Stimulated activated CD4-positive, alpha-beta T cell treated with anti-CD3 and anti-CD28 coated beads, TNF-alpha, amount 100 ng/mL, for 1 hour (primary cell): ENCODE measurements at places on chromosomes 1 and 21.

DNA sequence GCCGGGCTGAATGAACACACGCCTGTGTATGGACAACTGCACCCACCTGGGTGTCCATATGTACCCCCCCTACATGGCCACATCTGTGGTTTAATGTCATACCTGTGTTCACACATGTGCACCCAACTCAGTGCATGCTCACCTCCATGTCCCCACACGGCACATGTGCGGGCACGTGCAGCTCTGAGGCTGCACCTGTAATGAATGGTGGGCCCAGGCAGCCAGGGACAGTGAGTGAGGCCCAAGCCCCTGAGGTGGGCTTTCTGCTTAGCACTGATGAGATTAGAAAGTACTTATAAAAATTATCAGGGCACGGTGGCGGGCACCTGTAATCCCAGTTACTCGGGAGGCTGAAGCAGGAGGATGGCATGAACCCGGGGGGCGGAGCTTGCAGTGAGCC lies 42.5 kb upstream of the CSF3R start:
- DNase-seq = no peak

DNA sequence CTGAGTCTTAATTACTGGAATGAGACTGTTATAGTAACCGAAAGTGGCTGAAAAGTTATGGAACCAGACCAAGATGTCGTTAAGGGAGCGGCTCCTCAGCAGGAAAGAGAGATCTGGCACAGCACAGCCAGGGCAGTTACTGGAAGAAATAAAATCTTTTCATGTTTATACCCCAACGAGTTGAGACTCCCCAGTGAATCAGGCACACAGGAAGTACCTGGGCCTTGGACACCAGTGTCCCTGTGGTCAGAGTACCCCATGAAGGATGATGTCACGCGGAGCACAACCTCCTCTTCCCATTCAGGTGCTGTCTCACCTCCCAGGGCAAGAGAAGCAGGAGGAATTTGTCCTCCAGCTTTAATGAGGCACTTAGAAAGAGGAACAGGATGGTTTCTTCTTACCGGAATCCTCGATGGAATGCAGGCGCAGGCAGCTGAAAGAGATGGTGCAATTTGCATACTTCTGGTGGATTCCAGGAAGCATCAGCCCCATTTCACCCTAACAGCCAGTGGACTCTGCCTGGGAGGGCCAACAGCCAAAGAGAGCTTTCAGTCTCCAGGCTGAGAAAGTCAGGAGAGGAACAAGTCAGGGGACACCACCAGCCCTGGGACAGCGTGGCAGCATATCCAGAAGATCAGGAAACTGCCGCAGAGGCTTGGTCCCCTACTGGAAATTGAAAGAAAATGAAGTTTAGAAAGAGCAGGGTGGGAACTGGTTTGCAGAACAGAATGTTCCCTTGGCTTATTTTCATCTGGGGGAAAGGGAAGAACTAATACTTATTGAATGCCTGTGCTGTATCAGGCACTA lies 35.9 kb upstream of the CTTNBP2NL start:
- DNase-seq = no peak

GRCh38 chr1:210597555-210598134 lies 268.9 kb downstream of the HHAT start:
- DNase-seq = no peak

GRCh38 chr21:41977034-41977950 lies 23.5 kb upstream of the C2CD2 start:
- DNase-seq = no peak

- no peak for DNase-seq
Observed at GRCh38 chr1:77313491-77313890, 31.7 kb downstream of the AK5 start.

GRCh38 chr1:5662086-5662743 lies 330.0 kb downstream of the NPHP4 start:
- DNase-seq = no peak

DNA sequence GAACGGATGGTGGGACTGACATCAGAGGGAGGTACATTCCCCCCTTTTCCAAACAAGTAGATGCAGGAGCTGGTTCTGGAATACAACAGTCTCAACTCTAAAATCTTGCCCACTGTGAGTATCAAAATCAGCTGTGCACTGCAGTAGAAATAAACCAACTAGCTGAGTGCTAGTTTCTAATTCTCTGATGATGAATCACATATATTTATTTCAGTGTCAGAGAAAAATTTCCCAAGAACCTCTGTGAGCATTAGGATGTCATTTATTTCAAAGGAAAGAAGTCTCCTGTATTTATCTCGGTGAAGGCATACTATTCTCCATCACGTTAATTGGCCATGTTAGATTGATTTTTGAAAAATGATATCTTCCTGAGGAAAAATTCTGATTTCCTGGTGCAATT lies 67.1 kb downstream of the LHX9 start:
- no peak for DNase-seq

- no peak for DNase-seq
Observed at GRCh38 chr1:202197653-202198365, 4.2 kb downstream of the LGR6 start.

- no peak for DNase-seq
Observed at GRCh38 chr1:205531191-205532025, 26.9 kb downstream of the CDK18 start.

GRCh38 chr1:59390307-59390706 lies 93.4 kb downstream of the FGGY start:
- no peak for DNase-seq

GRCh38 chr1:20720631-20721091 lies 2.9 kb upstream of the KIF17 start:
- DNase-seq = no peak

DNA sequence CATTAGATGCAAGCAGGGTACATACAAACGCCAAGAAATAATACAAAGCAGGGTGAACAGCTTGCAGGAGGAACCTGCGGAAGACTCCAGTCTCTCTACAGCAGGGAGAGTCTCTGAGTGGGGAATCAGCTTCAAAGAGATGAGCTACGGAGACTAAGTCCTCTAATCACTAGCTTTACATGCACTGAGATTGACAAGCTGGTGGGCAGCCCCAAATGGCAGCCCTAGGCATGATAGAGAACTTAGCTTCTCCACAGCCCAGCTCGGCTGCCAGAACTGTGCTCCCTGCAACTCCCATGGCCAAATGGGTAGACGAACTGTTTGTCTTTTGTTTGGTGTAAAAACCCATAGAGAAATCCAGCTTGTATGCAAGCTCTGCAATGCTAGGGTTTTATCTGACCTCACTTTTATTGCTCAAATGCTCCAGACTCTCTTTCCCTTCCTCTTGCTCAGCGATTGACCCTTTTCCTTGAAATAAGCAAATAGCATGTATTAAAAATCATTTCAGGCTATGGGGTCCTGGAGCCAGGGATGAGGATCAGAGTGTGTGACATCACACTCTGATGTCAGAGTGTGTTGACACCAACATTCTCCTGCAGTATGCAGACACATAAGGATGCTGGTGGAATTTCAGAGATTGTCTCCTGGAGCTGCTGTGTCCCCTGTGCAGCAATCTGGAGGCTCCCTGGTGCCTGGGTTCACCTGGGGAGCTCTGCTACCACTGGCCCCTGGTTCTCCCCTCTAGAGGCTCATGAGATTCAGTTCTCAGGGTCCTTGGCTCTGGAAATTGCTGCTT lies 238.5 kb downstream of the TTLL7 start:
- DNase-seq = no peak

GRCh38 chr1:199247891-199248290 lies 609.1 kb downstream of the PTPRC start:
- no peak for DNase-seq

DNA sequence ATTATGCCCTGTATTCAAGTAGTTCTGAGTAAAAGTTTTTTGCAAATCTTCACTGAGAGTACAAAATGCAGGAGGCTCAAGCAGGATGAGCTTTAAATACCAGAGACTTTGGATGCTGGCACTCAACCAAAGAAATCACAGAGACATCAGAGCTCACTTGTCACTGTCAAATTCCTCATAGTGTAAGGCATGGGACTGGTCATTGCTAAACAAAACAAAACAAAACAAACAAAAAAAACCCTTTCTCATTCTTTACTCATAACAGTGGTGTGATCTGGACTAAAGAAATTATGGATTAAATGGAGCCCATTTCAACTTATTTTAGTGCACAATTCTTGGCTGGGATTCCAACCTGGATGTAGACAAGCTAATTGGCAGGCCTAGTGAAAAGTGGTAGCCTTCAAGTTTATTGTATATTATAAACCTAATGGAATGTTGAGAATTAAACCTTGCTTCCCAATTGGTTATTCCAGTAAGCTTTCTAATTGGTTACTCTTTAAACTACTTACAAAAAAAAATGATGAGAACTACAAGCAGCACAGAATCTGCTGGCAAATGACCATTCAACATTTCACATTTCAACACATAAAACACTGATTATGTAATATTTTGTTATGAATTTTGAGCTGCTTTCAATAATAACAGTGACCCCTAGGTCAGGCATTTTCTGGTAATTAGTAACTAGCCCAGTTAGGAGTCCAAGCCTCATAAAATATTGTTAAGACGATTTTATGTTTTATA lies 30.6 kb upstream of the NEK7 start:
- no peak for DNase-seq

DNA sequence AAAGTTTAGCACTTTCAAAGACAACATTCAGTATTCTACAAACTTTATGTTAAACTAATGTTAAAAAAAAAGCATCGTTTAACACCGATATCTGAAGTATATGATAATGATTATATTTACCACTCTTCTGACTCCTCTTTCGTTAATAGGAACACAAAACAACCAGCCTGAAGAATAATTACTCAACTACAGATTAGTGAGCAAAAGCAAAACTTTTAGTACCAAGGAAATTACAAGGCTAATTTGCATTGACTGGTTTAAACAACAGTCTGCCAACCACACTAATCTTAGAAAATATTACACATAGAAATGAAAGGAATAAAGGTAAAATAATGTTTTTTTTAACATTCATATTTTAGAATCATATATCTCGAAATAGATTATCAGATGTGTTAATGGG lies 500.7 kb downstream of the LMO4 start:
- DNase-seq = no peak

GRCh38 chr1:168032029-168032428 lies 95.2 kb upstream of the MPC2 start:
- DNase-seq = no peak

DNA sequence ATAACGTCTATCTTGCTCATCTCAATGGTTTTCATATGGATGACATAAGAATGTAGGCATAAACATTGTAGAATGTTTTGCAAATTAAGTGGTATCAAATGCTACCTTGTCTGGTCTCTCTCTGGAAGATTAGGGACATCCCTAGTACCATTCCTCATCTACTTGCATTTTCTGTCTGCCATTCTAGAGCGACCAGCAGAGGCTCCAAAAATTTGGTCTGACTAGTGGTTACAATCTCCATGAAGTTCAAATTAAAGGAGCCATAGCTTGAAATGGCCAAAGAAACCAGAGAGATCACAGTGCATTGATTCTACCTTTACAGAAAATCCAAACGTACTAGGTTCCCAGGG lies 1.1 kb downstream of the CD84 start:
- no peak for DNase-seq

DNA sequence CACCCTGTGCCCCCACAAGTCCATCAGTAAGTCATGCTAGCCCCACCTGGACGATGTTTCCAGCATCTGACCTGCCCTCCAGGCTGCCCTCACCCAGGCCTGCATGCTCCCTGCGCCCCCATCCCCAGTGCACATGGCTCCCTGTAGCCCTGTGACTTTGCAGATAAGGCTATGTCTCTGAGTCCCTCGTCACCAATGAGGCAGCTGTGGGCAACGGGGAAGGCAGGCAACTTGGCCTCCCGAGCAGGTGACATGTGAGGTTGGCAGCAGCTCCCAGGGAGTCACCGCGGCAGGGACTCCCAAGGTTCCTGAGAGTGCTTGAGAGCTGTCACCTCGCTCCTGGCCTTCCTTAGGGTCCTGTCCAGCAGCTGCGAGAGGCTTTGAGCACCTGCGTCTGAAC lies 32.4 kb upstream of the AGPAT3 start:
- no peak for DNase-seq

- no peak for DNase-seq
Observed at GRCh38 chr1:171743081-171743870, 1.4 kb upstream of the VAMP4 start.

DNA sequence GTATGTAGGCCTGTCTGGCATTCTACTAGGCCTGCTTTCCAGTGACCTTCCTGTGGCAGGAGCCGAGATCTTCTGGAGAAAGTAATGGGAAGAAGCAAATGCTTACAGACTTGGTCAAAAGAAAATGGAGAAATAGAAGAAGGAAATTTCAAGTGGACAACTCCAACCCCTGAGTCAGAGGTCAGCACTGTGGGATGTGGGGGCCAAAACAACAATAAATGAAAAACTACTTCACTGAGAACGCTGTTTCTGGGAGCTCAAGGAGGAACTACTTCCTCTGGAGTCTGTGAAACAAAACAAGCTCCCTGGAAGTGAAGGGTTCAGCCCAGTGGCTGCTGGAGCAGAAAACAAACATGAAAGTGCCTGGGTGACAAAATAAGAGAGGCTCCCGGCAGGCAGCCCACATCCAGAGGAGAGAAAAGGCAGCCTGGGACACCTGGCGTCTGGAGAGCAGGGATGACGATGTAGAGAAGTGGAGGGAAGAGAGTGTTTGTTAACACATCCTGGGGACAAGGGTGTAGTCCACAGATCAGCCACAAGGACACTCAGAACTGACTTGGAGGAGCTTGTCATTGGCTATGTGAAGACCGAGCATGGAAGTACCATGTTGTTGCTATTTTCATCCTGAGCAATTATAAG lies 355.2 kb downstream of the SMYD3 start:
- no peak for DNase-seq

GRCh38 chr1:25740071-25740470 lies 59.9 kb upstream of the SELENON start:
- DNase-seq = no peak

DNA sequence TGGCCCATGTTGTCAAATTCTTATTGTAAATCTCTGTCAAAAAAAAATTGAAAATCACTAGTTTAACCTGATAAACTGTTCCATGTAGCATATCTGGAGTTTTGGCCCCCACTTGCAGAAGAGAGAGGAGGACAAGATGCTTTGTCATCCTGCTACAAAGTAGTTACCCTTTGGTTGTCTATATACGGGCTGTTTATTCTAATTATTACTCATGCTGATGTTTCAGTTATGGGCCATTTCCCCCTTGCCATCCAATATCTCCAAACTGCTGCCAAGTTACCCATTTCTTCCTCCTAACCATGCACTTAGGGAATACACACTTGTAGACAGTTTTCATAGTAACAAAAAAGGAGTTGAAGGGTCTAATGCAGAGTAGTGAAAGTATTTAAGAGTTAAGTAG lies 22.6 kb downstream of the STX12 start:
- DNase-seq = no peak

- no peak for DNase-seq
Observed at GRCh38 chr1:177044390-177044789, 120.1 kb downstream of the ASTN1 start.

- DNase-seq = no peak
Observed at GRCh38 chr21:27306791-27307775, 340.2 kb upstream of the ADAMTS5 start.

- no peak for DNase-seq
Observed at GRCh38 chr1:184860985-184861754, 106.5 kb upstream of the EDEM3 start.

DNA sequence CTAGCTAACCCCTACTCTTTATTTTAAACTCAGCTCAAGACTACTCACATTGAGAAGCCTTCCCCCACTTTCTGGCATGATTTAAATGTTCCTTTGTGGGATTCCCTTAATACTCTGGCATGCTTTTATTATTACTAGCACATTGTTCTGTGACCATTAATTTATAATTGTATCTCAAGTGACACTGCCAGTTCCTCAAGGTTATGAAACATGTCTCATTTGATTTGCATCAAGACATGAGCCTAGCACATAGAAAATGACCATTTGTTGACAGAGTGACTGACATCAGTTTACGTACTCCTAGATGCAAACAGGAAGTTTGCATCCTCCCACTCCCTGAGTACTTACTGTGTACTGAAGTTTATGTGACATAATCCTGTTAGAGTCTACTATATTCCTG lies 15.2 kb downstream of the RGS4 start:
- DNase-seq = no peak

- DNase-seq = no peak
Observed at GRCh38 chr1:247530785-247531184, 5.5 kb downstream of the OR2C3 start.
